ENCODE measurements at places on chromosomes 5 and 9.

GRCh38 chr9:72013292-72013760, 47.1 kb downstream of the C9orf57 start:
- no peak for DNase-seq

DNA sequence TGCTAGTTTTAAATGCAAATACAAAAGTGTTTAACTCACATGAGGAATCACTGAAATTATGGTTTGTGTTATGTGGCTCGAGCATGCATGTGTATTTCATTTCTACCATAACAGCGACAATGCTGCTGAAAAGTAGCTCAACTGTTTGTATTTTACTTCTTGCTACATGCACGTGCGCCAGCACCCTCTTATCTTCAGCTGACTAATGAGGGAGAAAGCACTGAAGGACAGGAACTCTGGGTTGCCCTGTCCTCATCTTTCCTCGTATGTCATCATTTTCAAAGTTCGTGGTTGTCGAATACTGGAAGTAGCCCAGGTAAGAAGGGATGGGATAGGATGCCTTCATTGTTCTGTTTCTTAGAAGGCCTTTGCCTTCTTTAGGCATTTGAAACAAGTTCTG, 120.3 kb downstream of the SYK start:
- DNase-seq: no peak

- no peak for DNase-seq
Measured at GRCh38 chr5:179918742-179919486, 11.2 kb upstream of the TBC1D9B start.

DNA sequence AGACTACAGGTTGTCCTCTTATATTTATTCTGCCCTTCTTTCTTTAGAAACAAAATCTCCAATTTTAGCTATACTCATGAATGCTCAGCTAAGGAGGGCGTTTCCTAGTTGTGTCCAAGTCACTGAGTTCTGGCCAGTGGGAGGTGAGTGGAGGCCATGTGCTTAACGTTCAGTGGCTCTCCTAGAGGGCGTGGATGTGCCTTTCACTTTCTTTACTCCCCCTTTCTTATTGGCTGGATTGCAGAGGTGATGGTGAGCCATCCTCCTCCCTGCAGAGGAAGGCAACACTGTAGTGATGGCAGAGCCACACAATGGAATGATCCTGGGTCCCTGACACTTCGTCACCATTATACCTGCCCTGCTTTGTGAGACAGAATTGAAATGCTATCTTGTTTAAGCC, 54.6 kb downstream of the ALG2 start:
- DNase-seq: no peak

DNA sequence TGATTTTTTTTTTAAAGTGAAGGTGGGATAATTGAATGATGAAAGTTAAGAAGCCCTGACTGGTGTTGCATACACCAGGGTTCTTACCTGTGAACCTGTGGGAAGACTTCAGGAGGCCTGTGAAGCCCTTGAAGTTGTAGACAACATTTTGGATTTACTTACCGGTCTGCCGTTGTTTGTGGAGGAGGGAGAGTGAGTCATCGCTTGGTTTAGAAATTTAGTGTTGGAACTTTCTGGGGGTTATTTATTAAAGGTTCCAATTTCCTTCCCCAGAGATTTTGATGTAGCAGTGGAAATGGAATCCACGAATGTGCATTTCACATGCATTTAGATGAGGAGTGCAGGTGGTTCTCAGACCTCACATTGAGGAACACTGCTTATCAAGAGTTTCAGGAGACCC, 49.6 kb downstream of the ARHGAP26 start:
- DNase-seq: no peak

DNA sequence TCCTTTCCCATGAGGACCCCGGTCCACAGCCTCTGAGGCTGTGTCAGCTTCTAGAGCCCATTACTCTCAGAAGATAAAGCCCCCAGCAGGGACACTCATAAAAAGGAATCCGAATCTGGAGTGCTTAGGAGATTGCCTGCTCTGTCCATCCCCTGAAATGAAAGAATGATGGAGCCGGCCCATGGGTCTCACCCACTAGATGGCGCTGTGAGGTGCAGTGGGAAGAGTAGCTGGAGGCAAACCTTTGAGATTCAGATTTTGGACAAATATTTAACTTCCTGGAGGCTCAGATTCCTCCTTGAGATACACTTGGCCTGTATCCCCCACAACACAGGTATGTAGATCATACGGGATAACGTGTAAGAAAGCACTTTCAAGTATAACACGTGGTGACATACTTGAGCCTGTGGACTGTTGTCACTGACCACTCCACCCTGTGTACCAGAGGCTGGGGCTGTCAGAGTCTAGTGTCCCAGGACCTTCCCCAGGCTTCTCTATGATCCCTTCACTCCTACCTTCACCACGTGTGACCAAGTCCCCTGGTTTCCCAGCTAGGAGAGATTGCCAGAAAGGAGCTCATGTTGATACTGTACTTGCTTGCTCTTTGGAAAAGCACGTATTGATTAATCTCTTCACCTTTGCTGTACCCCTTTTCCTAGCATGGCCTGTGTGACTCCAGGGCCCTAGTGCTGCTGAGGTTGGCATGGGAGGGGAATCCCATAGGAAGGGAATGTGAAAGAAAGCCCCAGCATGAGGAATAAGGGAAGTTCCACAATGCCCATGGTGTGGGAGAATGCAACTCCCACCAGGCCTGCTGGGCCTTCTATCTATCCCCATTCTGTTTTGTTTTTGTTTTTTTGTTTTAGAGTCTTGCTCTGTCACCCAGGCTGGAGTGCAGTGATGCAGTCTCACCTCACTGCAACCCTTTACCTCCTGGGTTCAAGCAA, 32.1 kb downstream of the TRMO start:
- DNase-seq: peak; percentile 46

GRCh38 chr5:146751054-146751453, 127.5 kb downstream of the PPP2R2B start:
- DNase-seq: no peak

DNA sequence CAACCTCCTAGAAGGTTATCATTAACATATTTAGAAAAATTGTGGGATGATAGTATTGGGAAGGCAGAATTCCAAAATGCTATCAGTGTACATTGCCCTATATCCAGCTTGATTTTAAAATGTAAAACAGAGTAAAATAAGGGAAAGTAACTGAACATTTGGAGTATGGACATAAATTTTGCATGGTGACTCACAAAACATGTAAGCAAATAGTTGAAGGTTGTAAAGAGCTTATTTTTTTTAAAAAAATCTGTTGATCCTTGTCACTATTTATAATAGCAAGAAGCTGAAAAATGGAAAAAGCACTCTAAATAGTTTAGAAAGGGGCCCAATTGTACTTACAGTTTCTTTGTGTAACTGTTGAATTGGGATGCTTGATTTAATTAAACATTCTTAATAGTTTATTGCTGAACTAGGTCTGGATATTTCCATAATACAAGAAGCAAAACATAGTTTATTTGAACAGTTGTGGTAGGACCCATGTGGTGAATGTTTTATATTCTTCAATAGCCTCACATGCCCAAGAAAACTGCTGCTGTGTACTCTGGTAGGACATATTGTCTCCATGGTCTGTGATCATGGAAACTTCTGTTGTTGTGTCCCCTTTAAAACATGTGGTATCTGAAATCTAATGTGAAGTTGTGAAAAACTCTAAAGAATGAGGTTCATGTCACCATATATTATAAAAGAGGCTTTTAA, 82.4 kb downstream of the NNT start:
- no peak for DNase-seq

- no peak for DNase-seq
Measured at GRCh38 chr9:123933440-123934212, 3.7 kb upstream of the DENND1A start.

GRCh38 chr5:154260224-154260927, 69.8 kb downstream of the GALNT10 start:
- no peak for DNase-seq

GRCh38 chr9:117535434-117535833, 120.6 kb upstream of the ASTN2 start:
- DNase-seq: no peak

- DNase-seq: no peak
Measured at GRCh38 chr5:112316006-112316405, 103.1 kb downstream of the EPB41L4A start.

- DNase-seq: no peak
Measured at GRCh38 chr5:114327987-114328386, 33.9 kb upstream of the KCNN2 start.
